HS-5 (cell line): ENCODE measurements at places on chromosomes 1 and 21.

GRCh38 chr1:119266386-119266785, 102.2 kb upstream of the HAO2 start:
- no peak for DNase-seq

GRCh38 chr1:152759453-152760173, 1.8 kb downstream of the KPRP start:
- no peak for DNase-seq

- DNase-seq = no peak
These were observed 123.4 kb downstream of the ESRRG start for GRCh38 chr1:216599851-216600250.

GRCh38 chr1:47761201-47761930, 235.8 kb downstream of the TRABD2B start:
- no peak for DNase-seq
